ENCODE measurements at places on chromosomes 6 and 20.

DNA sequence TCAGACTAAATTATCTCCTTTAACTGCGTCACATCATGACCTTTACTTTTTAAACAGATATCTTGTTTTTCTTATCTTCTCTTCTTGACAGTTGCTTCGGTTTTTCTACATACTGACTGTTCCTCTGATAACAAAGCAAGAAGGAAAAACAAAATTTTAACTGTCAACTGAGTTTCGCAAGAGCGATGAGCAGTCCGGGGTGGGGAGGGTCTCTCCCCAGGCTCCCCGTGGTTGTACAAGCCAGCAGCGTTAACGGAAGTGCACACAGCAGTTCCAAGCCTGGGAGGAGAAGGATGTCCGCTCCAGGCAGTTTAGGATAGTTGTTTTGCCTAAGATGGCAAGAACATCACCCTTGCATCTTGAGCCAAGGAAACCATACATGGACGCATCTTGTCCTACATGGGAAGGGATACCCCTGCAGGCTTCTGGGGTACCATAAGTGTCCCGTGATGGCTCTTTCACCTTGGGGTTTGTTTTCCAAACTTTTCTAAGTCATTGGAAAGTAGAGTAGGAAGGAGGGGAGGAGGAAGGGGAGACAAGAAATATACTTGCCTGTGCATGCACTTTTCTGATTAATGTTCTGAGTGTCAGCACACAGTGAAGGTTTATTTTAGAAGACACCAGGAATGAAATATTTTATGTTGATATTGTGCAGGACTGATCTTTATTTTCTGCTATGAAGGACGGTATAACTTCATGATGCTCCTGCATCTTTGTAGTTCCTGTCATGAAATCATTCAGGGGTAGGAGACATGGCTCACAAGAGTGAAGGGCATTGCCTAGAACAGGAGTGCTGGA is 20.8 kb downstream of the SLC24A3 start:
- no peak for DNase-seq

- DNase-seq: no peak
These were observed 784.3 kb upstream of the CHD6 start for GRCh38 chr20:42402455-42402854.

GRCh38 chr20:18276821-18277220 is 11.5 kb upstream of the ZNF133 start:
- DNase-seq: peak; percentile 34

DNA sequence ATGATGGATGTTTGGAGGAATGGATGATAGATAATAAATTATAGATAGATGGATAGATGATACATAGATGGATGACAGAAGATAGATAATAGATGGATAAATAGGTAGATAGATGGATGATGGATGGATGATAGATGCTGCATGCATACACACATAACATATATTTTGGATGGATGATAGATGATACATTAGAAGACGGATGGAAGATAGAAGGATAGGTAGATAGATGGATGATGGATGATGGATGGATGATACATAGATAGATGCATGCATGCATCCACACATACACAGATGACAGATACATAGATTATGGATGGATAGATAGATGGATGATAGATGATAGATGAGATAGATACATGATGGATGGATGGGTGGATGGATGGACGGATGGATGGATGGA is 387.8 kb downstream of the TAF4 start:
- DNase-seq: no peak

DNA sequence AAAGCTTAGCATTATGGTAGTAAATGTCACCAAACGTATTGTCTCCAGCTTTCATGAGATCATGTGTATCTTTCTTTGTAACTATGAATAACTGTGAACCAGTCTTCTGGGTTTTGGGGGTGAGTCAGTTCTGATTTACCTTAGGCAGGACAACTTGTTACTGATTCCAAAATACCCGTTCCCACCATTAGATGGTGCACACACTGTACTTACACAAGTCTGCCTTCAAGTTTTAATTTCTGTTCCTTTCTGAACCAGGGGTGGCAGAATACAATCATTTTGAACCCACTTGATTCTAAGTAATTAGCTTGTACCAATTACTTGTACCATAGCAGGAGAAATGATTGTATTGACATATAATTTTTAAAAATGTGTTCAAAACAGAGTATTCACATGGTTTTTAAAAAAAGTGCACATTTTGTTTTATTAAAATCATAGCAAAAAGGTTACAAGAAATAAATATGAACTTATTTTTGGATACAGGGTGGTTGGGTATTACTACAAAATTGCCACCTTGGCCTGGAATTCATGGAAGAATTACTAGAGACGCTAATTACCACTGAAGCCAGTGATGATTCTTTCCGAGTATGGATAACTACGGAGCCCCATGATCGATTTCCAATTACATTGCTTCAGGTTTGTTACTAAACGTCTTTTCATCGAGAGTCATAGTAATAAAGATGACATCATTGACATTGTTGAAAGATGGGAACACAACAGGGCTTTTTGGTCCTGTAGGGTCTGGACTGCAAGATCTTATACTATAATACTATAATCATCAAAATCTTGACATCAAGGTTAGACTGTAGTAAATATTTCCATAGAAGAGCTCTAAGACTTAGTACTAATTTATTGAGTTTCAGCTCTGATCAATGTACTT is 75.2 kb upstream of the GLP1R start:
- DNase-seq: no peak

DNA sequence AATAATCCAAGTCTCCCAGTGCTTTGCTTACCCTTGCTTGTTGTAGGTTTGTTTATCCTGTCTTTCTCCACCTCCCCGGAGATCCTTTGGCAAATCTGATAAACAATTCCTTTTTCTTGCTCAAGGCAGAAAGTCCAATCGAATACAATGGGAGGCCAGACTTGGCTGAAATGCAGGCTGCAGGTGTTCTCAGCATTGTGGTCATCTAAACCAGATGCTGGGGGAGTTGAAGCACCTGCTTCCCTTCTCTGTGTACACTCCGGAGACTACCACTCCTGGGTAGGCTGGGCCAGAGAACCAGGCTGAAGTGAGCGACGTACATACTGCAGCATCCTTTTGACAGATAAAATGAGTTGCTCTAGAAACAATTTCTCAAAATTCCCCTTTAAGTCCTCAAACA is 82.6 kb upstream of the PREP start:
- DNase-seq: no peak

All from heart left ventricle (tissue), 16 donors.